Tibial artery (tissue), 4 donors: ENCODE measurements at places on chromosomes 16 and 17.

DNA sequence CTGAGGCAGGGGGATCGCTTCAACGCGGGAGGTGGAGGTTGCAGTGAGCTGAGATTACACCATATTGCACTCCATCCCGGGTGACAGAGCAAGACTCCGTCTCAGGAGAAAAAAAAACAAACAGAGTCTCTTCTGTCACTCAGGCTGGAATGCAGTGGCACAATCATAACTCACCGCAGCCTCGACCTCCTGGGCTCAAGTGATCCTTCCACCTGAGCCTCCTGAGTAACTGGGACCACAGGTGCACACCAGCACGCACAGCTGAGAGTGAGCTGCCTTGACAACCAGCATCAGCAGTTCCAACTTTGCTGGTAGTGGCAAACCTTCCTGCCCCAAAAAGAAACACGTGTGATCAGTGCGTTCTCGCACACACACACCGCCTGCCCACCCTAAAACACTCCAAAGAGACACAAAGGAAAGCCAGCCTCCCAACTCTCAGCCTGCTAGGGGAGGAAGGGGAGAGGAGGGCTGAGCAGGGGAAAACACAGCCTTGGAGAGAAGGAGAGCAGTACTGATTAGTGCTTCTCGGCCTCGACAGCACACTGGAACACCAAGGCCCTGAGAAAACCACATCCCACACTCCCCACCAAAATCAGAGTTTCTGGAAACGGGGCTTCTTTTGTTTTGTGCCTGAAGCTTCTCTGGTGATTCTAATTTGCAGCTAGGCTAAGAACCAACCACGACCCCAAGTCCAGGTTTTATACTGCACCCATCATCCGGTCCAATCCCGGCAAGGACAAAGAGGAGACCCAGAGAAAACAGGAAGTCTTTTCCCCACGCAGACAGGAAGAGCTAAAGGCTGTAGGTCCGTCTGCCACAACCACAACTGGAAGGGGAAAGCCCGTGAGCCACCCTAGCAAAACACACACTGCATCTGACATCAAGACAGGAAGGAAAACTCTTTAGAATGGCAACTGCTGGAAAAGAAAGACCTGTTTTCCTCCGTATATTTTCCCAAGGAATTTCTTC, 28.8 kb downstream of the ZCCHC14 start:
- DNase-seq: no peak

DNA sequence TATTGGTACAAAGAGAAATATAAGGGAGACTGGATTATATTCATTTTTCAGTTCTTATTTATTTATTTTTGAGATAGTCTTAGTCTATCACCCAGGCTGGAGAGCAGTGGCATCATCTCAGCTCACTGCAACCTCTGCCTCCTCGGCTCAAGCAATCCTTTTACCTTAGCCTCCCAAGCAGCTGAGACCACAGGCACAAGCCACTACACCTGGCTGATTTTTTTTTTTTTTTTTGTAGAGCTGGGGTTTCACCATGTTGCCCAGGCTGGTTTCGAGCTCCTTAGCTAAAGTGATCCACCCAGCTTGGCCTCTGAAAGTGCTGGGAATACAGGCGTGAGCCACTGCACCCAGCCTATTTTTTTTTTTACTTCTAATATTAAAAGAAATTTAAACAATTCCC, 40.1 kb upstream of the USP7 start:
- no peak for DNase-seq

- no peak for DNase-seq
Observed at GRCh38 chr16:3474136-3474779, 21.0 kb downstream of the C16orf90 start.

- peak; percentile 95 for DNase-seq
Observed at GRCh38 chr17:81417049-81417878, 22.0 kb downstream of the BAHCC1 start.

DNA sequence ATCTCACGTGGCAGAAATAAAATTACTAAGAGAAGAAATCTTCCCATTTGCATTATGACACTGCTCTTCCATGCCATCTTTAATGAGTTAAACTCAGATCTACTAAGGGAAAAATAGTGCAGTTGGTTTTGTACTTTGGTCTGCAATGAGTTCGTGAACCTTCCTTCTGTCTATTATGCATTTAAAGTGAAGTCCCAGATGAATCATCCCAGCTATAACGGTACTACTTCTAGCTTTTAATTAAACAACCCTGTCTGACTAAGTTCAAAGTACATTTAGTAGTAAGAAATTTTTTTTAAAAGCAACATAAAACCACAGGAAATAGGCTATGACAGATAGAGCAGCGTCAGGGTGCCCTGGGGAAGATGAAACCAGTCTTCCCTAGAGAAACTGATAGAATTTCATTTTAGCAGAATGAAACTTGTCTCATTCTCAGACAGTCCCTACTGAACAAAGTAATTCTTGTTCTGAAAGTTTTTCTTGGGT, 1.8 kb downstream of the TMIGD1 start:
- no peak for DNase-seq

GRCh38 chr16:49465661-49466528, 92.3 kb downstream of the C16orf78 start:
- DNase-seq: no peak

GRCh38 chr17:62996221-62996620, 30.2 kb downstream of the TANC2 start:
- DNase-seq: no peak

- DNase-seq: no peak
Observed at GRCh38 chr16:49586466-49587450, 213.2 kb downstream of the C16orf78 start.

DNA sequence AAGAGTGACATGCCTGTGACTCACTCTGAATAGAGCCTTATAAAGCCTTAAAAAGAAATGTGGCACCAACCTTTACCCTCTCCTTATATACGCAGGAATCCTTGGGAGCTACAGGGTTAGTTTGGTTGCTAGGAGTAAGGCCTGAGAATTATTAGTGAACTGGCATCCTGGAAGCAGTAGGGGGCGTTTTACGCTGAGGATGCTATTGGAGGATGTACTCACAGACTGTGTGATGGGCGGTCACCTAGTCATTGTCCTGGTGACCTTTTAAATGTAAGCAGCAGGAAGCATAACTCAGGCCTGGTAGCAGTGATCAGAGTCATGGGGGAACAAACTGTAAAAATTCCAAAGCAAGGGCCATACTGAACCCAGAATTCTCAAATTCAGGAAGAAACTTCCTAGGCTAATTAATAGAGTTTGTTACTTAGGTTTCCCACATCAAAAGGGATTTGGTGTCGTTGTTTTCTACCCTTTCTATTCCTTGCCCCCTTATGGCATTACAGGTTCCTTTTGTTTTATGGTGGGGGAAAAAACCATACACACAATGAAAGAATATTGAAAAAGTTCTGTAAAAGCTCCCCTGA, 153.8 kb downstream of the SNX11 start:
- no peak for DNase-seq

GRCh38 chr17:9371019-9371418, 204.6 kb downstream of the STX8 start:
- DNase-seq: no peak

- DNase-seq: peak; percentile 87
Observed at GRCh38 chr16:72876221-72876620, 171.7 kb downstream of the ZFHX3 start.

- DNase-seq: no peak
Observed at GRCh38 chr17:28407130-28407973, 1.3 kb upstream of the SLC46A1 start.

DNA sequence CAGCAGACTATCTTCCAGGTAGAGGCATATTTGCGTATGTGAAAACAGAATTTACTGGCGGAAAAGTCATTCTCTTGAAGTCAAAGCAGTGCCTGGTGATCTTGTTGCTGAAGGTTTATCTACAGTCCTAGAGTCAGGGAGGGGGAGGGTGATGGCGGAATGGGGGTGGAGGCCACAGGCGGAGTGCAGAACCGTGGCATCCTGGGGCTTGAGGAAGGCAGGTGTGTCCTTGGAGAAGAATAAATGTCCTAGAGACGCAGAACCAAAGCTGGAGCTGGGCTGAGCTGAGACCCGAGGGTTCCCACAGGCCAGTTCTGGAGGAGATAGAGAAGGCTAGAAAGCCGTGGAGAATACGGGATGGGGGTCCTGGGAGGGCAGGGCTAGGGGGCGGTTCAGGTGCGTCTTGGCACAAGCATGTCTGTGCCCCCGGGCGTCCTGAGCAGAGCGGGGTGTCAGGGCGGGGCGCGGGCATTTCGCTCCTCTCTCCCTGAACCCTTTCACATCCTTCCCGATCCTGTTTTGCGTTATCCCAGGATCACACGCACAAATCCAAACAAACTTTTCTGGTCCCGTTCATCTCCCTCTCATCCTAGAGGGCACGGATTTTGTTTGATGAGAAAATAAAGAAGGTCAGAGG, 76.9 kb upstream of the CREBBP start:
- DNase-seq: no peak

- DNase-seq: no peak
Observed at GRCh38 chr16:25034911-25035310, 19.7 kb upstream of the ARHGAP17 start.

DNA sequence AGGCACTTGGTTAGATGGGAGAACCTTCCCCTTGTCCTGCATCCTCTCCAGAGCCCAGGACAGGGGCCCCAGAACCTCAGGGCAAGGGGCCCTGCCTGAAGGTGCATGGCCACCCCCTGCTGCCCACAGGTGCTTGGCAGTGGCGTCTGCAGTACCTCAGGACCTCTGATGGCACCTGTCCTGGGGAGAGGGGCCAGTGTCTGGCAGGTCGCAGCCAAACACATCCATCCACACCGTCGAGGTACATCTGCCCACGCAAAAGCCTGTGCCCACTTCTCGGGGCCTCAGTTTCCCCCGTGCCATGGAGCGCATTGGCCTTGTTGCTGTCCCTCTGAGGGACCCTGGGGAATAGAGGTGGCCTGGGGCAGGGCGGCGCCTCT, 9.3 kb downstream of the MAP2K3 start:
- DNase-seq: no peak

DNA sequence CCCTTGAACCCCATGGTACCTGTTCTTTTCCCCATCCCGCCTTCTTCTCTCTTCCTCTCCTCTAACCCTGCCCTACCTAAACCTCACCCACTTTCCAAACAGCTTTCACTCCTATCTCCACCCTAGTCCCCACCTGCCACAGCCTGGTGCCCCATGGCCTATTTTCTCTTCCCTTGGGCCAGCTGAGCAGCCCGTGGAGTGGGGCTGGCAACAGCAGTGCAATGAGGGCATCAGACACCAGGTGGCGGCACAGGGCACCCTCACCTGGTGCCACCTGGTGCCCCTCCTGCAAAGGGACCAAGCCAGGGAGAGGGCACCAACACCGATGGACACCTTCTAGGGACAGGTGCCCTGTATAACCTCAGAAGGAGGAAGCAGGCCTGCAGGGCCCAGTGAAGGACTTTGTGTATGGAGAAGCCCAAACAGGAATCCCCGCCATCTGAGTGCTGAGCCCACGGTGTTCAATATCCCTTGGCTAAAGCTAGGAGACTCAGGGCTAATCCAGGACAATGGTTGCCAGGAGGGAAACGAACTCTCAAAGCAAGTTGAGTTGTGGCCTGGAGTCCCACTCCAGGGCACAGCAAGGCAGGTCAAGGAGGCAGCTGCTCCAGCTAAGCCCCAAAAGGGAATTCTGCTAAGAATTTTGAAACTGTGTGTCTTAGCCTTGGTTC, 4.0 kb upstream of the ABCC3 start:
- DNase-seq: no peak

- no peak for DNase-seq
Observed at GRCh38 chr17:58202859-58203258, 10.3 kb downstream of the EPX start.

- no peak for DNase-seq
Observed at GRCh38 chr17:71824671-71825070, 296.1 kb upstream of the SOX9 start.

GRCh38 chr16:87166934-87167333, 150.3 kb downstream of the C16orf95 start:
- DNase-seq: no peak

GRCh38 chr17:9291912-9292560, 270.7 kb downstream of the NTN1 start:
- DNase-seq: peak; percentile 57

DNA sequence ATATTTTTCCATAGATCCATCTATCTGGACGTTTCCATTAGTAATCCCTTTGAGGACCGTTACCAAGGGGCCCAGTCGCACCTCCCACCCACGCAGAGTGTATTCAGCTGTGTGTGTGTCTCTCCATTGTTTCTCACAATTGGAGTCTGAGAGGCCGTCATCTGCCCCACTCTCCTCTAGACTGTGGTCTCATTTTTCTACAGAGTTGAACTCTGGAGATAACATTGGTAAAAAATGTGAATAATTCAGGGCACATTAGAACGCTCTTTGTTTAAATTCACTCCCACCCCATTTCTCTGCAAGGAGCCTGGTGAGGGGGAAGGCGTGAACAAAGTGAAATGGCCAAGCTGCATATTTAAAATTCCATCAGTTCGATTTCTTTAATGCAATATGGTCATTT, 333.1 kb upstream of the MAF start:
- no peak for DNase-seq

DNA sequence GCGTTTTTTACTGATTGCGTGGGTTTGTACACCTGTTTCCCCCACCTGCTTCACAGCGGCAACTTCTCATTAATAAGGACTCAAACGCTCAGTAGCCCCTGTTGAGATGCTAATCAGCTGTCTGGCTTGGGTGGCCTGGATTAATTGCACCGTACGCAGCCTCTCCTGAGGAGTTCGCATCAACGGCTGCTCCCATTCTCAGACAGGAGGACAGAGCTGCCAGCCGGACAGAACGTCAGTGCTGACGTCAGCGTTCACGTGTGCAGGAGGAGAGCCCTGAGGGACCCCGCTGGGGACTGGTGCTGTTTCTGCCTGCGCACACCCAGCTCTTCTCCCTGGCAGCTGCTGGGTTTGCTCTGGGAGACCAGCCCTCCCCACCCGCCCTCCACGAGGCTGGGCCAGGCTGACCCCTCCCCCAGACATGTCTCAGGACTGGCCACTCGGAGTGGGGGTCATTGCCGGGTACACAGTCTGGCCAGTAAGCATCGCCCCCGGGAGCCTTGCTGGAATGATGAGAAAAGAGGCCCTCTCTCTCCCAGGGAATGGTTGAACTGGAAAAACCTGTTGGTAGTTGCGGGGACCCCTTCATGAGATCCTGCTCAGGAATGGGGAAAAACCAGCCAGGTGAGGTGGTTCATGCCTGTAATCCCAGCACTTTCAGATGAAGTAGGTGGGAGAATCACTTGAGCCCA, 5.7 kb upstream of the BANP start:
- DNase-seq: peak; percentile 91

DNA sequence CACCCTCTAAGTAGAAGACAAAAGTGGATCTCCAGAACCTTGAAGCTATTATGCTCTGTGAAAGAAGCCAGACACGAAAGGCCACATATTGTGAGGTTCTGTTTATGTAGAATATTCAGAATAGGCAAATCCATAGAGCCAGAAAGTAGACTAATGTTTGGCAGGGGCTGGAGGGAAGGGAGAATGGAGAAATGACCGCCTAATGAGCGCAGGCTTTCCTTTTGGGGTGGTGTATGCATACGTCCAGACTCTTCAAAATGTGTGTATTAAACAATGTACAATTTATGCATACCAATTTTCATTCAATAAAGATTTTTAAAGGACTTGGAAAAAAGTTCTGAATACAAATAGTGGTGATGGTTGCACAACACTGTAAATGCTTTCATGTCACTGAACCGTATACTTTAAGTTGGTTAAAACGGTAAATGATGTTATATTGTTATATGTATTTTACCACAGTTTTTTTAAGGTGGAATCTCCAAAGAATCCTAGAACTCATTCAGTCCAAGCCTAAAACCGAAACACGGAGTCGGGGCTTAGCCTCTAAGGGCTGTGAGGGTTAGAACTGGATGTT, 397.4 kb downstream of the SOX9 start:
- no peak for DNase-seq

- no peak for DNase-seq
Observed at GRCh38 chr17:27264068-27264812, 29.7 kb upstream of the WSB1 start.

GRCh38 chr16:27529962-27530361, 19.8 kb downstream of the GTF3C1 start:
- no peak for DNase-seq

- DNase-seq: no peak
Observed at GRCh38 chr17:66240013-66240412, 10.8 kb upstream of the APOH start.
